ENCODE measurements at places on chromosomes 12 and 14.
A peak's percentile ranks its signal among the peaks of the same experiment; 100 is the strongest.

- DNase-seq: peak; percentile 12
Measured at GRCh38 chr12:132162508-132163031, 18.3 kb downstream of the NOC4L start.

GRCh38 chr12:47636908-47637780 is 68.7 kb downstream of the RPAP3 start:
- peak; percentile 3 for DNase-seq

GRCh38 chr14:42563313-42563712 is 956.6 kb downstream of the LRFN5 start:
- no peak for DNase-seq

GRCh38 chr12:47419497-47419896 is 286.3 kb downstream of the RPAP3 start:
- no peak for DNase-seq

- DNase-seq: peak; percentile 37
Measured at GRCh38 chr12:98416845-98417244, 98.5 kb upstream of the TMPO start.

DNA sequence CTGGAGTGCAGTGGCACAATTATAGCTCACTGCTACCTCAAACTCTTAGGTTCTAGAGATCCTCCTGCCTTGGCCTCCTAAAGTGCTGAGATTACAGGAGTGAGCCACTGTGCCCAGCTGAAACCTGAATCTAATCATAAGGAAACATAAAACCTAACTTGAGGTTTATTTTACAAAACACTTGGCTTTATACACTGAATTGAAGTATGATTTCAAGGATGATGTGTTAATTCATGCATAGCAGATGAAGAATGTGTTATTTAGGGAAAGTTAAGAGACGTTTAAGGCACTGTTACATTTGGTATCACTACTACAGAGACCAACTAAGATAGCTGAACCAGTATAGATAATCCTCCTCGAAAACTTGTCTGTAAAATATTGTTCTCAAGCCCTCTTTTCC is 6.4 kb downstream of the DICER1 start:
- no peak for DNase-seq

- DNase-seq: peak; percentile 53
Measured at GRCh38 chr12:65822732-65823512, 1.4 kb upstream of the HMGA2 start.

DNA sequence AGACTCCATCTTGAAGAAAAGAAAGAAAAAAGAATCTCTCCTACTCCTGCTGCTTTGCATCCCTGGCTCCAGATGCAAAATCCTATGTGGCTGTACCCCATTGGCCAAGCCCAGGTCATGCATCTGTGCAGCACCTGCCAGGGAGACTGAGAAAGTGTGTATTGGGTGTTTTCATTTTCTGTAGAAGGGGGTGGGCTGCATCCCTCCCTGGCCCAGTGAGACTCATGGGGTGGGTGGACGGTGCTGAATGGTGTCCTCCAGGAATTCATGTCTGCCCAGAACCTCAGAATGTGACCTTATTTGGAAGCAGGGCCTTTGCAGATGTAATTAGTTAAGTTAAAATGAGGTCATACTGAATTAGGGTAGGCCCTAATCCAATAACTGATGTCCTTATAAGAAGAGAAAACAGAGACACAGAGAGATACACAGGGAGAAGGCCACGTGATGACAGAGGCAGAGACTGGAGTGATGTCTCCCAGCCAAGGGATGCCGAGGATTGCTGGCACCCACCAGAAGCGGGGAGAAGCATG is 23.2 kb downstream of the MOAP1 start:
- DNase-seq: no peak

- no peak for DNase-seq
Measured at GRCh38 chr14:90489916-90490719, 93.3 kb downstream of the CALM1 start.

- peak; percentile 43 for DNase-seq
Measured at GRCh38 chr12:121793440-121793837, at the start of gene RHOF. Gene RHOF (minus strand): TSS chr12:121793688. CDS start chr12:121793633, 55 bp downstream.

DNA sequence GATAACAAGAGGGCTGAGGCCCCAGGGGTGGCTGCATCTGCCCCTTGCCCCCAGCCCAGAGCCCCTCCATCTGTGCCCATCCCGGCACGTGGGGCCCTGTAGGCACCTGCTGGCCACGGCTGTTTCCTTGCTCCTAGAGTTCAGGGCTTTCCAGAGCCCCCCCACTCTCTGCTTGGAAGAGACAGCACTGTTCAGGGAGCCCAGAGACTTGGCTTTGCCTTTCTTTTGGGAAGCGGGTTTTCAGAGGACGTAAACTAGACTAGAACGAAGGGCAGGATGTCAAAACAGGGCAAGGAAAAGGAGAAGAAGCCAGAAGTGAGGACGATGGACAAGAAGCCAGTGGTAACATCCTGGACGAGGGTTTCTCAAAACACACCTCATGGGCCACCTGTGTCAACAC is 163.3 kb upstream of the LHX5 start:
- DNase-seq: no peak

DNA sequence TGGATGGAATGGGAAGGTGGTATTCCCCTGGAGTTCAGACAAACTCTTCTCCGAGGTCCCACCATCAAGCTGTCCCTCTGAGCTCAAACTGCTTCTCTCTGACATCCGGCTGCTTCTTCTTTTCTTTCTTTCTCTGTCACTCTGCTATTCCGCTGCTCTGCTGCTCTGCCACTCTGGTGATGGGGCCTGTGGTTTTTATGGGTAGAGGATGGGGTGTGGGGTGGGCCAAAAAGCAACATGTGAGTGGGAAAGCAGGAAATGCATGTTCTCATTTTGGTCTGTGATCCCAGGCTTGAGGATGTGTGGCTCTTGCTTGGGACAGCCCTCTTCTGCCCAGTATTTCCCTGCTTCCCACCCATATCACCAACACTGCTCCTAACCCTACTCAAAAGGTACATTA is 30.6 kb downstream of the CLECL1 start:
- no peak for DNase-seq

GRCh38 chr12:132596016-132596415 is 14.4 kb downstream of the LRCOL1 start:
- no peak for DNase-seq

DNA sequence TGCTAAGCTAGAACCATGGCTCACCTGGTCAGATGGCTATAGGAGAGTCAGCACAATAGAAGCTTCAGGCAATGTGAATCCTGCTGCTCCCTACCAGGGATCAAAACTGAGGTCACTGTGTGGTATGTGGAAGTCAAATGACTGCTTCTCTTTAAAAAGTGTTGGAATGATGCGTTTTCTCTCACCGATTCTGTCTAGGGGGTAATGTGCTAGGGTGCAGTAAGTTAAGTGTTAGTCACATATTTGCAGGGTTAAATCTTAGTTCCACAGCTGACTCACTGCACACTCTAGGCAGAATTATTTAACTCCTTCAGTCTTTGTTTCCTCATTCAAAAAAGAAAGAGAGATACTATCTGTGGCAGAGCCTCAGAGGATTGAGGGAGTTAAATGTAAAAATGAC is 696.6 kb downstream of the DIO2 start:
- DNase-seq: peak; percentile 99

DNA sequence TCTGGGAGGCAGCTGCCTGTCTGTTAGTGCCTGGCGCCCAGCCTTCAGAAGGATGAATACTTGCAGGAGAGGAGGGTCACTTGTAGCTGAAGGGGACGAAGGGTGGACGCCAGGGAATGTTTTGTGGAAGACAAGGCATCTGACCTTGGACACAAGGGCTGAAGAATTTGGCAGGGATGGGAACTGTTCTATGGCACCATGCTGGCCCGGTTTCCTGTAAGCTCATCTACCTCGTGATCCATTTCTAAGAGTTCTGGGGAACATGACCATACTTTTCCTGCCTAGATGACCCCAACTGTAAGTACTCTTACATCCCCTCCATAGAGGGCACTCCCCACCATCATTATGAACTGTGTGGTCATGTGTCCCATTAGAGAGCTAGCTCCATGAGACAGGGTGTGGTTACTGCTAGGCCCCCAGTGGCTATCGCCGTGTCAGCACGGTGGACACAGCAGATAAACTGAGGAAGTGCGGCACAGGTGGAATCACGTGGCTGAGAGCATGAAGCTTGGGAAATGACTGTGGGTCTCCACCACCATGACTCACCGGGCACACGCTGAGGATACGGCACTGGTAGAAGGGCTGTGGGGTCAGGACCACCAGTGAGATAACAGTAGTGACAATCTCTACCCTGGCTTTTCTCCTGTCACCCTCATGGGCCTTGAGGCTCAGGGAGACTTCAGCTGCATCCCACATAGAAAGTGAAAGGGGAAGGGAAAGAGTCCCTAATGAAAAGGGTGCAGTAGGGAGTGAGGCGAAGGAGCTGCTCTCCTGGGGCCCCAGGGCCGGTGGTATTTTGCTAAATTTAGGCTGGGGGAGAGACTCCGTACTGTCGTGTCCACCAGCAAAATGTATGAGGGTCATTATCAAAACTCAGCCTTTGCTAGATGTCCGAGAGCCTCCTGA is 252.6 kb downstream of the FOXN3 start:
- DNase-seq: no peak

GRCh38 chr14:89814126-89814525 is 140.4 kb downstream of the EFCAB11 start:
- no peak for DNase-seq

DNA sequence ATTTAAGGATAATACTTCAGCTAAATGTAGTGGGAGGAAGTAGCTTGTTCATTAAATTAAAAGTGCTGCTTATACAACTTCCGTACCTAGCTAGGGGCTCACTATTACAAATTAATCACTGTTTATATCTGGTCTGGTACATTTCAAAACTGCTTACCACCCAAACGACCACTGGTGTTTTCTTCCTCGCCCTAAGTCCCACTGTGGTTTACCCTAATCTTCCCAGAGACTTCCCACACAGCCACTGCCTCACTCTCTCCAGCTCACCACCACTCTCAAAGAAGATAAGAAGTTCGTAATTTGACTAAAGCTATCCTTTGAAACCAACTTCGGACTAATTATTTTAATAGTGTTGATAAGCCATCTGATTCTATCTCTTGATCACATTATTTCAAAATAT is 62.6 kb downstream of the PLXNC1 start:
- no peak for DNase-seq

DNA sequence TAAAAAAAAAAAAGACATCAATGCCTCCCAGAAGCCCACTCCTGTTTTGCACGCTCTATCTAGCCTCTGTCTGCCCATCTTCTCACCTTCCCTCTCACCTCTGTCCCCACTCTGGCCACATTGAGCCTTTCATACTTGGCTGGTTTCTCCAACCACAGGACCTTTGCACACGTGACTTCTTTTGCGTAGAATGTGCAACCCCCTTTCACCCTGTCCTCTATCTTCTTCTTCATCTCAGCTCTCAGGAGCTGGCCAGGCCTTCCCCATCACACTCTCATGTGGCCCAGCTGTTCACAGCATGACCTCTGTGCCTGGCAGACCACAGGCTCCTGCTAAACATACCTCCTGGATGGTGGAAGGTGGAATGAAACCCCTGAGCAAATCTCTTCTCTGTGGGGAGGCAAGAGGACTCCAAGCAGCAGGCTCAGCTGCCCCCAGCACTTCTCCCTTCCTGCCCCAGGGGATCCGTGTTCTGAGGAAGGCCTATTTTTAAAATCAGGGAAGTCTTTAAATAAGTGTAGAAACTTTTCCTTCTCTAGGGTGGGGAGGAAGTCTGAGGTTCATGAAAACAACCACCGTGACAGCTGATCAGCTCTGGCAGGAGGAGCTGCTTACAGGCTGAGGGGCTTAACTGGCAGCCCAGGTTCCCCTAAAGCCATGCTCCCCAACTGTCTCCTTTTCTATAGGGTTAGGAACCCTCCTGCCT is 11.6 kb downstream of the HVCN1 start:
- no peak for DNase-seq

DNA sequence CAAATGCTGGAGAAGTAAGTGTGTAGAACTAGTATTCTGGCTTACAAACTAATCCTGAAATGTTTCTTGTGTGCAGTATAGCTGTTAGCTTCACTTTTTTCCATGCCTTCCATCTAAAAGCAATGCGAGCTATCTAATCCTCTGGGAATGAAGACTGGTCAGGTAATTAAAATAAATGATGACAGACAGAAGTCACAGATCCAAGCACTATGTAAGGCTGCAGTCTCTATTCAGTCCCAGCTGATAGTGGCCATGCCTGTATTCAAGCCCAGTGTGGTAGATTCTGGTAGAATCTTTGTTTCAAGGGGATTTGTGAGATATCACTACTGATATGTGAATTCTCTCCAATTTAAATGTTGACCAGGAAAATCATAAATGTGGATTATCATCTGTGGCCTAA is 637.2 kb downstream of the TMTC2 start:
- no peak for DNase-seq

DNA sequence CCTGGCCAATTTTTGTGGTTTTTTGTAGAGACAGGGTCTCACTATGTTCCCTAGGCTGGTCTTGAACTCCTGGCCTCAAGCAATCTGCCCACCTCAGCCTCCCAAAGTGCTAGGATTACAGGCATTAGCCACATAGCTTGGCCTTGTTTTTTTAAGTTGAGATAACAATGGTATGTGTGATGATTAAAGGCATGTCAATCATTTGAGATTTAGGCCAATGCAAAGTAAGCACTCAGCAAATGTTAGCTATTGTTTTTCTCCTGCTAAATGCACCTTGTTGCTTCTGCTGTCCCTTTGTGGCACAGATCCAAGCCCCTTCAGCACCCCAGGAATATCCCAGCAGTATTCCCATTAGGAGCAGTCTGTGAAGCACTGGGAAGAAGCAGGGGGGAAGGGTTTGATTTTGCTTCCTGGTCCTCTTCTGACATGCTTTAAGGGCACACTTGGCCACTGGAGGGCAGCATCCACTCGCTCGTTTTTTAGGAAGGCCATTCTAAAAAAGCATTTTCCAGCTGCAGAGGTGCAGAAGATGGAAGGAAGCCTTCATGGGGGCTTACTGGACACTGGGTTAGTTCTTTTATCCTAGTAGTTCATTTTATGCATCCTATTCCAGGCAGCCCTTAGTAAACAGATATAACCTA is 70.2 kb upstream of the ZFP36L1 start:
- peak; percentile 86 for DNase-seq

DNA sequence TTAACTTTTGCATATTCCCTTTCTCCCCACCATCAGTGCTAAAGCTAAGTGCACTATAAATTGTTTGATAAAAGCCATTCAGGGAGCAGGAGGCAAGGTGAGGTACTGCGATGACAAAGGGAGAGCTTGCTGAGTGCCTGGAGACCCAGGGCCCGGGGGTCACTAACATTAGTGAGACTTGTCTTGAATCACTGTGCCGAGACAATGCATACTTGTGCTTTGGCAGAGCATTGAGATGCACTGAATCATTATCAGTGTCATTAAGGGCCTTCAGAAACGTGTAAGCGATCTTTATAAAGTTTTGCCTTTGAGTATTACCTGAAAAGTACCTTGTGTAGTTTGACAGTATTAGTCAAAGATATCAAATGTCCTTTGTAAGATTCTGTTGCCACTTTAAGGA is 447.5 kb downstream of the PCNX1 start:
- DNase-seq: peak; percentile 10

DNA sequence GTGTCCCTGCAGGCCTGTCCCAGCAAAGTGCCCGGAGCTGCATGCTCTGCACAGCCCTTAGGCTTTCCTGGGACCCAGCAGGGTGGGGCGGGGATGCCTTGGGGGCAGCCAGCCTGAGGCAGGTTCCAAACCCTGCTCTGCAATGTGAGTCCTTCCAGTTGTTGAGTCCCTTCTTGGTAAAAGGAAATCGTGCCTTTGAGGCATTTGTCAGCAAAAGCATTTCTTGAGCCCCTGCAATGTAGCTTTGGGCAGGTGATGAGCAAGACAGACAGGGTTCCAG is 38.1 kb upstream of the TRAF3 start:
- no peak for DNase-seq

Data from kidney glomerular epithelial cell (primary cell).